Activated T-cell treated with anti-CD3 and anti-CD28 coated beads for 1 hour (primary cell): ENCODE measurements at places on chromosomes 13 and 19.

DNA sequence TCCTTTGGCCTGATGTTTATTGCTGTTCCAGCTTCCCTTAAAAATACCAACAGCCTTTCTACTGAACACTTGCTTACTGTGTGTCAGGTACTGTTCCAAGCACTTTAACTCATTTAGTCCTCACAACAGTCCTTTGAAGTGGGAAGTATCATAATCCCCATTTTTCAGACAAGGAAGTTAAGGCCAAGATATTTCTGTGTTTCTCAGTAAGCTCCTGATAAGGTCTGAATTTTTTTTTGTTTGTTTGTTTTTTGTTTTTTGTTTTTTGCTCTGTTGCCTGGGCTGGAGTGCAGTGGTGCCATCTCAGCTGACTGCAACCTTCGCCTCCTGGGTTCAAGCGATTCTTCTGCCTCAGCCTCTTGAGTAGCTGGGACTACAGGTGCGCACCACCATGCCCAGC lies 7.5 kb downstream of the SNRPA start:
- no peak for DNase-seq

DNA sequence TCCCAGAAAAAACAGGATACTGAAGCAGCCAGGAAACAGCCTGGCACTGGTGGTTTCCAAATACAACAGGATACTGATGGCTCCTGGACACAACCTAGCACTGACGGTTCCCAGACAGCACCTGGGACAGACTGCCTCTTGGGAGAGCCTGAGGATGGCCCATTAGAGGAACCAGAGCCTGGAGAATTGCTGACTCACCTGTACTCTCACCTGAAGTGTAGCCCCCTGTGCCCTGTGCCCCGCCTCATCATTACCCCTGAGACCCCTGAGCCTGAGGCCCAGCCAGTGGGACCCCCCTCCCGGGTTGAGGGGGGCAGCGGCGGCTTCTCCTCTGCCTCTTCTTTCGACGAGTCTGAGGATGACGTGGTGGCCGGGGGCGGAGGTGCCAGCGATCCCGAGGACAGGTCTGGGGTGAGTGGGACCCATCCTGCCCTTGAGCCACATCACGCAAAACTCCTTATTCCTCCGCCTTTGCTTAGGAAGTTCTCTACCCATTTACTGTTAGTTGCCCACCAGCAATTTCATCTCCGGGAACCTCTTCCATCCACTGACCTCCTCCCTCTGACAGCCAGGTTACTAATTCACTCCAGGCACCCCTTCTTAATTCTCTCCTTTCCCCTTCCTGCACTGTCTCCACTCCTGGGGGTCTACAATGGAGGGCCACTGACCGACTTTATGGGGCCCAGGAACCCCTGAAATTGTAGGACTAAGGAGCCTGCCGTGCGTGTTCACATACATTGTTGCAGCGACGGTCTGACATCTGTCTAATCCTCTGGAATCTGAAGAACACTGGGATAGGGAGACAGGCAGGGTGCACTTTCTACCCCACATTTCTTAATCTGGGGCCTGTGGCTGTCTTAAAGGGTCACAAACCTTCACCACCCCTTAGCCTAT lies 1.2 kb downstream of the ITPKC start:
- no peak for DNase-seq

DNA sequence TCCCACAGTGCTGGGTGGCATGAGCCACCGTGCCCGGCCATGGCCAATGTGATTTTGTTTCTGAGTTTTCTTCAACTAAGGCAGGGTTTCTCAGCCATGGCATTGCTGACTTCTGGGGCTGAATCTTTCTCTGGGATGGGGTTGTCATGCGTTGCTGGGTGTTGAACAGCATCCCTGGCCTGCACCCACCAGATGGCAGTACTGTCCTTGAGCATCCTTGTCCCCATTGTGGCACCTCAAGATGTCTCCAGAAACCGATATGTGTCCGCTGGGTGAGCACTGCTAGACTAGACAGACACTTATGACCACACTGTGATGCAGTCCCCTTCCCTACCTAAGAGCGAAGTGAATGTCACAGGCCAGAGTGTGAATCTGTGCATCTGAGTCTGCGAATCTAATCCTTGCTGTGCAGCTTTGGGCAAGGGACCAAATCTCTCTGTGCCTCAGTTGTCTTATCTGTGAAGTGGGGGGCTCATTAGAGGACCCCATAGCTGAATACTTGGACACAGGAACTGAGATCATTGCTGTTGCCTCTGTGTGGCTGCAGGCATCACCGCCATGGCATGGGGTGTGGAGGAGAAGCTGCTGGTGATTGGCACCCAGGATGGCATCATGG lies 50.3 kb upstream of the SIN3B start:
- DNase-seq = peak; percentile 10

- DNase-seq = no peak
Observed at GRCh38 chr13:95530178-95530577, 22.3 kb upstream of the CLDN10 start.

DNA sequence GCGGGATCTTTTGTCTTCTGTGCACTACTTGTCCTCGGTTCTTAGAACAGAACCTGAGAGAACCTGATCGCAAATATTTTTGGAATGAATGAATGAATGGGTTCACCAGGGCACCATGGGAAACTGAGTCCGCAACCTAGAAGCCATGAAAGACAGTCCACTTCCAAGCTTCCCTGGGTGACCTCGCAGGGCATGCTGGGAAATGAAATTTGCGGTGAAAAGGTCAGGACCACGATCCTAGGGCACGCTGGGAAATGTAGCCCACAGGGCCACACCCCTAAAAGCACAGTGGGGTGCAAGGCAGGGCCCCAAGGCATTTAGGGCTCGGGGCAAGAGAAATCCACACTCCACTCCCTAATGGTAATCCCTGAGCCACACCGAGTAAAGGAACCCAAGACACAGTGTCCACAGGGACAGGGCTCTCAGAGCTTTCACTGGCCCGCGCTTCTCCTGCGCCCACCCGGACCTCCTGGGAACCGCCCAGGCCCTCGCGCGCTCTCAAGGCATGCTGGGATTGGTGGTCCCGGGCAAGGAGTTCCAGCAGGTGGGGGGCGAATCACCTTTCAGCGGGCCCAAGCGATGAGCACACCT lies 1.1 kb upstream of the PPP1R12C start:
- no peak for DNase-seq

DNA sequence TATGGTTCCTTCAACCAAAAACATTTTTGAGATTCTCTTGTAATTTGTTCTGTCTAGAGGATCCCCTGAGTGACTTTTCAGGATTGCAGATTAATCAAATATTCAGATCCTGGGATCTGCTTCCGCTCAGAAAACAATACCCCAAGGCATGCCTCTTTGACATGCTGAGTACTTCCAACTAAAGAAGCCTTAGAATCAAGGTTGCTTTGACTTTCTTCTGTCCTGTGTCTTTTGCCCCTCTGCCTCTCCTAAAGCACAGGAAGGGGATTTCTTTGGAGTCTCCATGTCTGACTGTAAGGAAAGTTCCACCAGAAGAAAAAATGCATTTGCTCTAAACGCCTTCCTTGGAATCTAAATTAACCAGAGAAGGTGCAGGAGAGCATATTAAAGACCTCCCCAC lies 431.5 kb downstream of the FGF14 start:
- DNase-seq = no peak

DNA sequence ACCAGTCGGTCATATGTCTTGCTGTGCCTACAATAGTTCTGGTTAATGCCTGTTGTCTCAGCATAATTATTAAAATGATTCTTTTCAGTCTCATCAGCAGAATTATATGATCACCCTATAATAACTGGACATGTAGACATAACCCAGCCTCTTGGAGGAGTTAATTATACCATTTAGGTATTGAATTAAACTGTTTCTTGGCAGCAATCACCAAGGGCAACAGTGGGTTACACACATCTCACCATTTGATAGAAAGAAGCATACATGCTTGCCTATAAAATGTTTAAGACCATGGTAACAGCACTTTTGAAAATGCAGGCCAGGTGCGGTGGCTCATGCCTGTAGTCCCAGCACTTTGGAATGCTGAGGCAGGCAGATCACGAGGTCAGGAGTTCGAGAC lies 184.6 kb downstream of the RGCC start:
- no peak for DNase-seq

GRCh38 chr19:7832781-7833180 lies 2.8 kb downstream of the EVI5L start:
- DNase-seq = no peak

DNA sequence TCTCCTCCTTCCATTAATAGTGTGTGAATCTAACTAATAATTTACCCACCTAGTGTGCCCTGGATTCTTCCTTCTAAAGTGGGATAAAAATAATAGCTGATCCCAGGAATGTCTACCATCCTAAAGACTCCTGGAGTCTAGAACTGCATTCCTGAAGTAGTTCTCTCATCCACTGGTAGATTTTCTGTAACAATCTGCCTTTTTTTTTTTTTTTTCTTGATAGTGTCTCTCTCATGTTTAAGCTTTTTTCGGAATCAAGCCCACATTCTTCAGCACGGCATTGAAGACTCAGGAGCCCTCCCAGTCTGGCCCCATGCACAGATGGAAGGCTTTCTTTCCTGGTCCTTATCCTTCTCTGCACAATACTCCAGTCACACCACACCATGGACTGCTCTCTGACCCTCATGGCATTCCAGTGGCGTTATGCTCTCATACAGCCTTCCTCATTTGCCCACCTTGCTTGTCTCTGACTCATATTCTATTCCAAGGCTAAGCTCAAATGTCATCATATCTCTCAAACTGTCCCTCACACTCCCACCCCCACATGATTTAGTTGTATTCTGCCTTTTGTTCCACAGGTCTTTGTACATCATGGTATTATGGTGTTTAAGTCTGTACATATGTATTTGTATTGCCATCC lies 68.7 kb upstream of the FRY start:
- DNase-seq = no peak

DNA sequence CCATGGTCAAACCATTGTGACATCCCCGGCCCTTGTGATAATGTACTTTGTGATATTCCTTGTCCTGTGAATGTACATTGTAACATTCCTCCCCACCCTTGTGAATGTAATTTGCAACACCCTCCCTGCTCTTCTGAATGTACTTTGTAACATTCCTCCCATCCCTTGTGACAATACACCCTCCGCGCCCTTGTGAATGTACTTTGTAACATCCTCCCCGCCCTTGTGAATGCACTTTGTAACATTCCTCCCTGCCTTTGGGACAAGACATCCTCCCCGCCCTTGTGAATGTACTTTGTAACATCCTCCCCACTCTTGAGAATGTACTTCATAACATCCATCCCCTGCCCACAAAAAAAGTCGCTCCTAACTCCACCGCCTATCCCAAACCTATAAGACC lies 17.1 kb downstream of the ZNF846 start:
- no peak for DNase-seq
